ENCODE measurements at places on chromosomes 5 and 9. TPM values are rescaled to one million over a fixed set of nuclear protein-coding genes. Genes with fewer than 3 reads are reported as not detected.
A peak's percentile ranks its signal among the peaks of the same experiment; 100 is the strongest.

AQP3 gene
- 113 TPM for total RNA-seq

PPP1R2B gene
- not detected for total RNA-seq

FABP6 gene
- not detected for total RNA-seq

ADAMTS16 gene
- 0.75 TPM for total RNA-seq

FGD3 gene
- 0.86 TPM for total RNA-seq

ACER2 gene
- 1.3 TPM for total RNA-seq

FAM114A2 gene
- total RNA-seq = 19.4 TPM

CER1 gene
- not detected for total RNA-seq

IL9 gene
- not detected for total RNA-seq

OTP gene
- not detected for total RNA-seq

SPINK4 gene
- not detected for total RNA-seq

MEGF10 gene
- 193 TPM for total RNA-seq

IFNB1 gene
- total RNA-seq = not detected

SPINK1 gene
- not detected for total RNA-seq

ST8SIA4 gene
- total RNA-seq = 4.5 TPM

ORM2 gene
- not detected for total RNA-seq

DNA sequence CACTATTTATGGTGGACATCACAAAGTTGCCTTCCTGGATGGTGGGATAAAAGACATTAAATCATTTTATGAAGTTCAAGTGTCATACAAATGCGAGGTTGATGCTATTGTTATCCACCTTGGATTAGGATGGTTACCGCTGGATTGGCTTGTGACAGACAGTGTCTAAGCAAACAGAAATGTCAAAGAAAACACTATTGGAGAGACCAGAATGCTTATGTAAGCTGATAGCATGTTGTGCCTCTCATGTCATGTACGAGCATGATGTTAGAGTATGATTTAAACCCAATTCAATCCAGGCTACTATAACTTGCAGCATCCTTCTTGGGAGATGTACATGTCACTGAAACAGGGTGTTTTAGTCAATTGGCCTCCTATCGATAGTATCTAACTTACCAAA lies 178.8 kb upstream of the C9orf72 start:
- DNase-seq = no peak

DNA sequence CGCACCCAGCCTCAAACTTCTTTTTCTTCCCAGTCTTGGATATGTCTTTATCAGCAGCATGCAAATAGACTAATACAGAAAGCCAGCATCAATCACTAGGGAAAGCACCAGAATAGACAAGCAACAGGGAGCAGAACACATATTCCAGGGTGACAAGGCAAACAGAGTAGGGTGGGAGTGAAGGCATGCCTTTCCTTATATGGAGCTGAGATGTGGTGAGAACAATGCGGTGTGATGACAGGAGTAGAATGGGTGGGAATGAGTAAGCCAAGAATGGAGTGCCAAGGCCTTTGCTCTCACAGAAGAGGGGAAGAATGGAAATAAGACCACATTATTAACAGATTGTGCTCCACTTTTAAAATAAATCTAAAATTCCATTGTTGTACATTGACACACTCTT lies 115.6 kb downstream of the CETN3 start:
- peak; percentile 17 for DNase-seq

DNA sequence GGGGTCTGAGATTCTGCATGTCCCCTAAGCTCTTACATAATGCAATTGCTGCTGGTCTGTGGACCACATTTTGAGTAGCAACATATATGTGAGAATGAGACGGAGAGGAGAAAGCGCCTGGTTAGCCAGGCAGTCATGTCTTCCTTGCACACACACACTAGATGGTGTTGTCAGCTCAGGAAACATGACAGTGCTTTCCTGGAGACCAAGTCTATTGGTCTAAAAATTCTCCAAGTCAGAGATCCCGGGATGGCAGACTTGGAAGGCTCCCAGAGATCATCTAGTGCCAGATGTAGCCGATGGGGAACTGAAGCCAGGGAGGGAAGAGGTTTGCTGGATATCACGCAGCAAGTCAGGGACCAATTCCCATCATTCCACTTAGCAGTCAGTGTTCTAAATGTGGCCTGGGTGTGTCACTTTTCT lies 53.4 kb downstream of the GALNT12 start:
- peak; percentile 99 for DNase-seq

DNA sequence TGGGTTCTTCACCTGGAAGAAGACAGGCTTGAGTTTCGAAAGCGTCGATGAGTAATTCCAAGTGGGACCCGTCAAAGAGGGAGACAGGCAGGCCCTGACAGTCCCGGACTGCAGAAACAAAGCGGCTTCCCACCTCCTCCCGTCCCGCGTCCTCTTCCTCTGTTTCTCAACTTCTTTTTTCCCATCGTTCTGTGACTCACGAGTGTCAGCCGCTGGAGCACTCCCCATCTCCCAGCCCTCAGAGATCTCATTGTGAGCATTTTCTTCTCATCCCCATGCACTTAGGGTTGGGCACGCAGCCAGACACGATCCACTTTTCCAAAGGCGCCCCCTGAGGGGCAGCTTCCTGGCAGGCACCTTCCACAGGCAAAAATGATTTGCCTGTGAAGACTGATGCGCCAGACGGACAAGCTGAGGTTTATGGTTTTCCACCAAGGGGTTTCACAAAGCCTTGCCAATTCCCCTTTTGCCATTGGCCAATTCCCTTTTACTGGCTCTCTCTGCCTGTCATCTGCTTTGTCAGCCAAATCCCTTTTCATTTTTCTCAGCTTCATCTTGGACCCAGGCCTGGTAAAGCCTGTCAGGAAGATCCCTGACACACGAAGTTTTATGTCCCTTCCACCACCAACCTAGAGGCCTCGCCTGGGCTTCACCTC lies 86.5 kb upstream of the ANKRD55 start:
- DNase-seq = no peak

DNA sequence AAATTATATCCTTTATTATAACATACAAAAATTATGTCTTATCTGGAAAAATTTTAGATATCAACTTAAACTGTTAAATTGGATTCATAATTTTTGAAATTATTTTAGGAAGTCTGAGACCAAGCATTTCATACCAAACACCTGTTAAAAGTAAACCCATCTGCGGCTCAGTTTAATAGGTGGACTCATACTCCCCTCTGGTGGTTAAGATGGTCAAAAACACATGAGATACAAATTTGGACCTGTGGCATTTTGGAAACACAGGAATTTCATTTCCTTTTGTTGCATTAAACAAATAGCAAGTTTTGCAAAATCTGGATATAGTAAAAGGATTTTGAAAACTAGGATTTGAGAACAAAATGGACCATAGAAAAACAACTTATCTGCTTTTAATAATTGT lies 53.7 kb downstream of the RGMB start:
- peak; percentile 74 for DNase-seq

GRCh38 chr5:95838001-95838520 lies 15.5 kb upstream of the GLRX start:
- DNase-seq = no peak

- DNase-seq = peak; percentile 78
Measured at GRCh38 chr5:149317281-149318048, 27.8 kb upstream of the GRPEL2 start.

GRCh38 chr5:125576822-125577221 lies 830.4 kb upstream of the ZNF608 start:
- DNase-seq = no peak

DNA sequence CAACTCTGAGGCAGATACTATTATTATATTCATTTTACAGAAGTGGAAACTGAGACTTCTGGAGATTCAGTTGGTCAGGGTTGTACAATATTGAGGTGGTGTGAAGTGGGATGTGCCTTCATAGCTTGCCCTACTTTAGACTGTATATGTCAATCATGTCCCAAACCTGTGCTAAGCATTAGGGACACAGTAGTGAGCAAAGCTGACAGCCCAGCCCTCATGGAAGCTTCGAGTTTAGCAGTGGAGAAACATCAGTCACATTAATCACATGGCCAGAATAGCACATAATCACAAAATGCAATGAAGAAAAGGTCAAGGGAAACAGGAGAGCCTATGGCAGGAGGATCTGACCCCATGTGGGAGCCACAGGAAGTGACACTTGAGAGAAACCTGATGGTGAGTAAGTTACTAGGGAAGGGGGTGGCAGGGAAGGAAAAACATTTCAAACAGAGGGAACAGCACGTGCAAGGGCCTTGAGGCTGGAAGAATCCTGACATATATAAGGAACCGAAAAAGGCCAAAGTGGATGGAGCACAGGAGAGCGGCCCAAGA lies 20.5 kb upstream of the RALGPS1 start:
- no peak for DNase-seq

GRCh38 chr5:110623874-110624273 lies 102.6 kb downstream of the TMEM232 start:
- no peak for DNase-seq

- DNase-seq = no peak
Measured at GRCh38 chr5:126648471-126648870, 47.7 kb downstream of the PHAX start.

DNA sequence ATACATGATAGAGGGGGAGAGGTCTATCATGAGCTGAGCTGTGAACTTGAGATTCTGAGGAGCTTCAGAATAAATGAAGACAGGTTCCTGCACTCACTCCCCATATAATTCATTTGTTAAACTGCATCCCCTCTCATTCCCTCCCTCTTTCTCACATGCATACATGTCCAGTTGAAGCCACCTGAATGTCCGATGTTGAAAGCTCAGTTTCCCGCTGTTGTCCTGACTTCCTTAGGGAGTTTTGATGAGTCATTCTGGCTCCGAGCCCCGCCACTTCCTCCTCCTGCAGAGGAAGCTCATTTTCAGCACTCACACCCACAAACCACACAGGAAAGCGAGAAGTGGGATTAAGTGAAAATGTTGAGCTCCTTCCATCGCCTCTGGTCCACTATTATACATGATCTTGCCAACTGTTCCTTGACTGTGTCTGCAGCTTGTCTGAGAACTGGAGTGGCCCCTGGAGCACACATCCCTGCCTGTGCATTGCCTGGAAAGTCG lies 121.2 kb downstream of the CEMIP2 start:
- DNase-seq = peak; percentile 72

GRCh38 chr9:26181836-26182235 lies 503.6 kb upstream of the TUSC1 start:
- peak; percentile 43 for DNase-seq

GRCh38 chr5:87150630-87151029 lies 117.1 kb upstream of the RASA1 start:
- DNase-seq = no peak

DNA sequence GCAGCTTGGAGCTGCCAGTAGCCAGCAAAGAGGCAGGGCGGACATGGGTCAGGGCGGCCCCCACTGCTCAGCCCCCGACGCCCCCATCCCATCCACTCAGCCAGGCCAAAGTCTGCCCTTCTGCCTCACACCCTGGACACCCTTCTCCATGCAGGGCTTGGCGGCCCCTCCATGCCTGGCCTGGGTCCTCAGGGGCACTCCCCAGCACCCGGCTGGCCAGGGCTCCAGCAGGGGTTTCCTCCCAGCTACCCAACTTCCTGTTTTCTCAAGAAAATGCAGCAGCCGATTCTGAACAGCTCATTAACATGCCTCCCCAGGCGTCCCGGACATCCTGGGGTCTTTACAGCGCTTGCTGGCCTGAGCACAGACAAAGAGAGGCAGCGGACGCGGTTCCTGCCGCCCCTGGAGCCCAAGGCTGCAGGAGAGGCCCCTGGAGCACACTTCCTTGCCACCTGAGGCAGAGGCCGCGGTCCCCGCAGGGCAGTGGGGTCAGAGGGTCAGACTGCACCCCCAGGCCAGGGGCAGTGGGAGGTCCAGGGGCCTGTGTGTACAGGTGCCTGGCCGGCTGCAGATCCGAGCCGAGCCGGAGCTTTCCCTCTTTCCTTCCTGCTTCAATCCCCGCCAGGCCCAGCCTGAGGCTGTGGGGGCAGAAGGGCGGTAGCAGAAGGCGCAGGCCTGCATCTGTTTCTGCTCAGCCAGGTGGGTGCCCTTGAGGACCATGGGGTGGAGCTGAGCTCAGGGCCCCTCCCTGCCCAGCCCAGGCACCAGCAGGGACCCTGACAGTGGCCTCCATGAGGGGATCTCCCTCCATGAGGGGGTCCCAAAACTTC lies 18.7 kb upstream of the NRARP start:
- no peak for DNase-seq

DNA sequence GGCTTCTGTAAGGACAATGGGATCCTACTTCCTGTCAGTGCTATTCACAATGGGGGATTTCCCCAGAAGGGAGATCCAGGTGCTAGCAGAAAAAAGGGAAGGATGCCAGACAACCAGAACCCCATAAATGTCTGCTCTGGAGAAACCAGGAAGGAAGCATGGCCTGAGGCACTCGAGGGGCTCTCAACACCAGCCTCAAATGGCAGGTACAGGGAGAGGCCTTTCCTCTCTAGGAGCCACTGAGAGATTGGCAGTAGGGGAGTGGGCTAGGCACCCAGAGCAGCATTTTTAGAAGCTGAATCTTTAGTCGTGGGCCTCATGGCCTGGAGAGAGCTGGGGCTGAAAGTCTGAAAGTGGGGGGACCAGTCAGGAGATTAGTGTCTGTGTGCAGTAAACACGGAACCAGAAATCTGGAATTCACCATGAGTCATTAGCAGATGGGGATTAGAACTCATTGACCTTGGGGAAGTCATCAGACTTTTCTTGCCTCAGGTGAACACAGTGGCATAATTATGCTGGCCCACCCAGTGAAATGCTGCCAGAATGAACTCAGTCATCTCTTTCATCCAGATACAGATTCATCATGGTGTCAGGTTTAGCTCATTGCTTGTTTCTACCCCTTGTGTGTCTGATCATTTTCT lies 28.3 kb downstream of the ARHGEF28 start:
- no peak for DNase-seq

GRCh38 chr9:133144904-133145851 lies 18.5 kb downstream of the GBGT1 start:
- no peak for DNase-seq

GRCh38 chr5:606526-607399 lies 5.4 kb upstream of the CEP72 start:
- DNase-seq = no peak

DNA sequence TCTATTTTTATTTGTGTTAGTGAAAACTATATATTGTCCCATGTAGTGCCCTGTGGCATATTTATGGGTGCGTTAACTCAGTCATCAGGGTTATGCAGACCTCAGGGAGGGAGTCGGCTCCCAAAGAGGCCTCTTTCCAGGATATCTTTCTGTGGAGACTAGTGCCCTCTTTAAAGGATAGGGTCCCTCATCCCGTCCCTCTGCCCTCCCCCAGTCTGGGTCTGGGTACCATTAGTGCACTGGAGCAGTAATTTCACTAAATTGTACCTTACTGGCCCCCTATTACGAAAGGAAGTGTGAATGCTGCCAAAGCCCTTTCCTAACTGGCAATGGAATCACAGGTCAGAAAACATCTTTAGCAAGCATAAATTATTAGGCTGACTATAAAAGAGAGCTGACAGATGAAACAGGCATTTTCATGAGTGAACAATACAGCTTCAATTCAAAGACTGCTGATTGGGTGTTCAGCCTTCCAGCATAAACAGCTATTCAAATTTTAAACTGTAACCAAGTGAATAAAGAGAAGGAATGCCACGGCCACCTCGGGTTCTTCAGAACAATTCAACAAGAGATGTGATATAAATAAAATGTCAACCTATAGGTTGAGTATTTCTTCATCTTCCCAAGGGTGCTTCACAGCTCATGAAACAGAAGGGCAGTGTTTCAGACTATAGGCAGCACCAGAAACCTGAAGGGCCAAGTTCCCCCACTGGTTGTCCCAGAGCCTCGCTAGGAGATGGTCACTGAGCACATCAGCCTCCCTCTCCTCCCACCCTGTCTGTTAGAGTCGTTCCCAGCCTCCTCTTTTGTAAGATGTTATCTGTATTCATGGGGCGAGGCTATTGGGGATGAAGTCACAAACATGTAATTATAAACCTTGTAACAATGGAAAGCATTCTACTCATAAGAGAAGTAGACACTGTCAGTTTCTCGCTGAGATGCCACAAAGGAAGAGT lies 318.7 kb downstream of the TMEM161B start:
- no peak for DNase-seq

- DNase-seq = no peak
Measured at GRCh38 chr5:172149073-172149472, 39.0 kb downstream of the STK10 start.

GRCh38 chr5:2298781-2299180 lies 416.1 kb upstream of the IRX4 start:
- no peak for DNase-seq
